ENCODE measurements at places on chromosomes 12 and 14. TPM values are rescaled to one million over a fixed set of nuclear protein-coding genes. Genes with fewer than 3 reads are reported as not detected.

DNA sequence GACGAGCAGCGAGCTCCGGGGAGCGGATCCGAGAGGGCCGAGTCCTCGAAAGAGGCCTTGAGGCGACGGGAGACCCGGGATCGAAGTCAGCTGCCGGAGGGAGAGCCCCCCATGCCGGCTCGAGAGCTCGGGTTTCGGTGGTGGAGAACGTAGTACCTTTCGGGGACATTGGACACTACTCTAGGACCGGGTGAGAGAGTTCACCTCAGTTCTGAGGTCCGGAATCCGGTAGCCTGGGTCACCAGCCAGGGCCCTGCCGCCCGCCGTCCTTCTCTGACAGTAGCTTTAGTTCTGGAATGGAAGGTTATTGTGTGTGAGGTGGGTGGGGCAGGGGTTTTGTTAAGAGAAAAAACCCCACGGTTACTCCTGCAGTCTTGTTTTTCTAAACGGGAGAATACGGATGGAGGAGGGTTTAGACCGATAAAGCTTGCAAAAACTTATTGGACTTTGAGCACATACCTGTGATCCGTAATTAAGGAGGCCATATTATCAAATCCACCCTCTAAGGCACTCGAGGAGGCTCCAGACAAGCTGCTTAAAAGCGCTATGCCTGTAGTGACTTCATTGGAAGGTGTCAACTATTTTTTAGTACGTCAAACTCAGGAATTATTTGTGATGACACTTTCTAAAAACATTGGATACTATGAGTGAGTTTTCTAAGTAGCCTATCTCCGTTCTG is 765 bp downstream of the SCYL2 start:
- no peak for DNase-seq

KLRD1 gene
- 0.11 TPM for total RNA-seq

DNA sequence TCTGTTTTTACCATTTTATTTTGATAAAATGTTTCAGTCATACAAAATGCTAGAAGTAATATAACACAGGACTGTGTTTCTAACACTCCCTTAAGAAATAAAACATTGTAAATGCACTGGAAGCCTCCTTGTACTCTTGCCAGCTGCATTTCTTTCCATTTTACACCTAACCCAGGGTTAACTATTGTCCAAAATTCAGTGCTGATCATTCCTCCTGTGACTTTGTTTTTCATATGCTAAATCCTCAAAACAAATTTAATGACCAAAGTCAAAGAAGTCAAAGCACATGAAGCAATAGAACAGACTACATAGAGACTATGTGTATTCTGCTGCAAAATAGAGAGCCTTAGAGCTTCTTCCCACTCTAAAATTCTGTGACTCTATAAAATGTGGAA is 420.3 kb upstream of the PRICKLE1 start:
- DNase-seq = no peak

GRCh38 chr14:30125322-30125979 is 197.8 kb upstream of the PRKD1 start:
- no peak for DNase-seq

ARHGDIB gene
- total RNA-seq = 87.1 TPM

DNA sequence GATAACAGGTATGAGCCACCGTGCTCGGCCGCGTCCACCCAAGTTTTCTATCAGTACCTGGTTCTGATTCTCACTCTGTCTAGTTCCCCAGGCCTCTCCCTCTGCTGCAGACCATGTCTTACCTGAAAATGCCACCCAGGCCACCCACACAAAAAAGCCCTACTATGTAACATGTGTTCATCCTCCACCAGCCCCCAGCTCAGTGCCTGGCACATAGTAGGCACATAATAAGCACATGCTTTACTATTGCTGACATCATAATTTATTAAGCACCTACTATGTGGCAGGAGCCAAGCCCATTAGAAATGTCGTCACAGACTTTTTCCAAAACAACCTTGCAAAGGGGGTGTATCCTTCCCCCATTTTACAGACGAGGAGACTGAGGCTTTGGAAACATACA is 37.8 kb downstream of the CMKLR1 start:
- DNase-seq = no peak

DNA sequence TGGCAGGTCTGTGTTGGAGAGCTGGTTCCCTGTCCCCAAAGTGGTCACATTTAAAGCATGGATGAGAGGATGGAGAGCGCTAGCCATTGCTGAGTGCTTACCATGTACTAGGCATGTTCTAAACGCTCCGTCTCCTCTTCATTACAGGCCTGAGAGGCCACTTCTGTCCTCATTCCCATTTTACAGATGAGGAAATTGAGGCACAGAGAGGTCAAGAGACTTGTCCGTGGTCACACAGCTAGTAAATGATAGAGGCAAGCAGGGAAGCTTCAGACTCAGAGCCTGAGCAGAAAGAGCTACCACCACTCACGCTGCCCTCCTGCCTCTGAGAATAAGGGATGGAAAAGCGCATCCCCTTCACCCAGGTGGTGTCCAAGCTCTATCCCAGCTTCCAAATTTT is 64.3 kb downstream of the SLC25A47 start:
- no peak for DNase-seq

- DNase-seq = no peak
Measured at GRCh38 chr12:106140223-106140986, 1.7 kb upstream of the NUAK1 start.

- no peak for DNase-seq
Measured at GRCh38 chr12:49014547-49014946, 4.0 kb downstream of the PRKAG1 start.

All from ascending aorta (tissue), 2 donors.